ENCODE measurements at places on chromosomes 4 and X. TPM values are rescaled to one million over a fixed set of nuclear protein-coding genes. Genes with fewer than 3 reads are reported as not detected.

DNA sequence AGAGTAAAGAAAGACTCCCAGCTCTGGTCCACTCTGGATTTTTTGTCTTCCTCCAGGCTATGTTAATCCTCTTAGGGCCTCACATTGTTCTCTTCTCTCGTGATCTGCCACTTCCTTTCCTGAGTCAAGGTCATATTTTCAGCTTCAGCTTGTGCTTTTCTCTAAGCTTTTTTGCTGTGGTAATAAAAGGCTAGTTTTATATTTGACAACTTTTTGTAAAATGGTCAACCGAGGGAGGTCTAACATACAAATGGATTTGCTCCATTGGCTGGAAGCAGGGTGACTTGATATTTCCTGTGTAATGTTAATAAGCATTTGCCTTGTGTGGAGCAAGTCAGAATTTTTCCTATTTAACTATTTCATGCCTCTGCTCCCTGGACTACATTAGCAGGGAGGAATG, 239.7 kb downstream of the RAB28 start:
- no peaks in the 10 kb centered on the region for H3K36me3 ChIP-seq
- H3K27me3 ChIP-seq = no peaks in the 10 kb centered on the region
- no peak overlapping the region for H3K4me3 ChIP-seq

DNA sequence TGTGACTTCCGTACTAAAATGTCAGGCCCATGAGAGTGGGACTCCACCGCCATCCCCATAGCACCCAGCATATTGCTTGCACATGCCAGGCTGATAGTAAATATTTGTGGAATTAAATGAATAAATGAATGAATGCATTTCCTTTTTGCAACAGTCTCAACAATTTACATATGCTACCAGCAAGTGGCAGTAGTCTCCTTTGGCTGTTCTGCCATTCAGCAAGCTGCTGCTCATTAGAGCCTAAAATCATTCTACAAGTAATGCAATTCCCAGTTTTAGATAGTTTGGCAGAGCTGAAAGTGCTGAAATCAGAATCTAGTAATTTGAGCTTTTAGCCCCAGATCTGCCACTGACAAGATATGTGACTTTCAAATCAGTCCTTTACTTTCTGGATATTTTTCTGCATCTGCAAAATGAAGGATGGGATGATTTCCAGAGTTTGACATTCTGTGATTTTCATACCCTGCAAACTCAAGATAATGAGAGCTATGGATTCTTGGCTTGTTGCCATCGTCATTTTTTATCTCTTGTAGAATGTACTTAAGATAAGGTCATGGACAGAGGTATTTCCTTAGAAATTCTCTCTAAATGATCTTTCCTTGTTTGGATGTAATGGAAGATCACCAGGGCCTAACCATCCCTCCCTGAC, 35.7 kb upstream of the INTS6L start:
- peak; percentile 22 for DNase-seq
- no peak overlapping the region for H3K4me3 ChIP-seq
- H3K27ac ChIP-seq = no peak overlapping the region
- no peaks in the 10 kb centered on the region for H3K36me3 ChIP-seq
- H3K4me1 ChIP-seq = no peaks in the 10 kb centered on the region

DNA sequence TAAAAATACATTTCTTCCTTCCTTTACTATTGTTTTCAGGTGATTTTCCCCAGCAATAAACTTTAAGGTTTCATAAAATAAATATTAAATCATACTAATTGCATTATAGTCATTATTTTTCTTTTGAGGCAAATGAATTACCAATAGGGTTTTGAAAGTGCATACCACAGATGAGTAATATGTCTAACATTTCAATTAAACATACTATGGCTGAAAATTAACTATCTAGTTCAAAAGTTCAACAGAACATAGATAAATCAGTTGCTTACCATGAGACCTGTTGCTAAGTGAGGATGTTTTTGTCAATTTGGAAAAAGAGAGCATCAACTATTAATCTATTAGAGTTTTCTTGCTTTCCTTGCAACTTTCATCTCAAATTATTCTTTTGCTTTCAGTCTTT, 35.0 kb downstream of the NPY5R start:
- H3K4me3 ChIP-seq = no peak overlapping the region
- no peaks in the 10 kb centered on the region for H3K27me3 ChIP-seq
- H3K36me3 ChIP-seq = no peaks in the 10 kb centered on the region
- no peaks in the 10 kb centered on the region for H3K4me1 ChIP-seq

- no peaks in the 10 kb centered on the region for H3K27me3 ChIP-seq
- H3K36me3 ChIP-seq = no peaks in the 10 kb centered on the region
- no peak for DNase-seq
These were observed 175.8 kb downstream of the GC start for GRCh38 chr4:71607780-71608677.

- no peak overlapping the region for H3K4me3 ChIP-seq
- H3K27ac ChIP-seq = no peak overlapping the region
- no peak for DNase-seq
These were observed 13.1 kb downstream of the RP2 start for GRCh38 chrX:46849933-46850332.

The GYG2 gene
- total RNA-seq = 21.4 TPM

DNA sequence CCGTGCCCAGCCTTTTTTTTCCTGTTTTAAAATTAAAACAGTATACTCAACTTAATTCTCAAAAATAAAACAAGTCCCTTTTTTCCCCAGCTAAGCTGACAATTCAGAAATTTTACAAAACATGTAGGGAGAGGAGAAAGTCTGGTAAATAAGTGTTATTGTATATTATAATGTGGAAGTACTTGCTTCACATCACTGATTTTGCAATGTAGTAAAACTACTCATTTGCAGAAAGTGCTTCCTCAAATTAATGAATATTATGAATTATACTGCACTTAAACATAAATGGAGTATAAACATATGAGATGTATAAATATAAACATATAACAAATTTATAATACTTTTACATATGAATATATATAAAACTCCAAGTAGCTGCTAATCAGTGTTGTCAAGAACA, 11.6 kb upstream of the H2AZ1 start:
- H3K4me3 ChIP-seq = no peak overlapping the region
- no peaks in the 10 kb centered on the region for H3K27me3 ChIP-seq
- H3K4me1 ChIP-seq = no peaks in the 10 kb centered on the region
- no peak for DNase-seq
- no peaks in the 10 kb centered on the region for H3K36me3 ChIP-seq
- H3K27ac ChIP-seq = no peak overlapping the region
